Body of pancreas (tissue), 4 donors: ENCODE measurements at places on chromosomes 5 and 9. TPM values are rescaled to one million over a fixed set of nuclear protein-coding genes. Genes with fewer than 3 reads are reported as not detected.

The FOXD4L6 gene
- total RNA-seq: not detected

- H3K4me3 ChIP-seq: no peak overlapping the region
- no peak for DNase-seq
- H3K27me3 ChIP-seq: no peaks in the 10 kb centered on the region
- no peak overlapping the region for H3K27ac ChIP-seq
- no peaks in the 10 kb centered on the region for H3K36me3 ChIP-seq
Measured at GRCh38 chr5:160702311-160702803, 149.7 kb downstream of the ATP10B start.

GRCh38 chr5:64347309-64347708 is 158.5 kb upstream of the RGS7BP start:
- no peaks in the 10 kb centered on the region for H3K27me3 ChIP-seq
- H3K36me3 ChIP-seq: no peaks in the 10 kb centered on the region
- DNase-seq: no peak
- H3K4me3 ChIP-seq: no peak overlapping the region
- H3K4me1 ChIP-seq: no peaks in the 10 kb centered on the region

DNA sequence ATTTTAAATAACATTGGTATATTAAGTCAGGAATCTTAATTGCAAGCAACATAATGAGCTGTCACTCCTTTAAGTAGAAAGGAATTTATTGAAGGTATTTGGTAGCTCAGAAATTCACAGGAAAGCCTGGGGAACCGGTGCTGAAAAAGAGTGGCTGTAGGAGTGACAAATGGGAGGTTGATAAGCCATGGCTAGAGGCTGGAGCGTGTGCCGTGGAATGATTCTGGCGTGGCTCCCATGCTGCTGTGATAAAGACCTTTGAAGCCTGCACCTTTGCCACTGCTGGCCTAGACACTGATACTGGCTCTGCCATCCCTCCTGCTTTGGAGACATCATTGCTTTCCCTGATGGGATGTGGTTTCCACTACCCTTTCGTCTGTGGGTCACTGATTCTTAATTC is 65.7 kb upstream of the ATG10 start:
- no peak overlapping the region for H3K27ac ChIP-seq
- DNase-seq: peak; percentile 54

- H3K4me1 ChIP-seq: no peaks in the 10 kb centered on the region
- H3K27ac ChIP-seq: no peak overlapping the region
- H3K36me3 ChIP-seq: no peaks in the 10 kb centered on the region
- no peak for DNase-seq
- H3K27me3 ChIP-seq: no peaks in the 10 kb centered on the region
- no peak overlapping the region for H3K4me3 ChIP-seq
Measured at GRCh38 chr9:107119735-107120134, 163.3 kb upstream of the RAD23B start.

DNA sequence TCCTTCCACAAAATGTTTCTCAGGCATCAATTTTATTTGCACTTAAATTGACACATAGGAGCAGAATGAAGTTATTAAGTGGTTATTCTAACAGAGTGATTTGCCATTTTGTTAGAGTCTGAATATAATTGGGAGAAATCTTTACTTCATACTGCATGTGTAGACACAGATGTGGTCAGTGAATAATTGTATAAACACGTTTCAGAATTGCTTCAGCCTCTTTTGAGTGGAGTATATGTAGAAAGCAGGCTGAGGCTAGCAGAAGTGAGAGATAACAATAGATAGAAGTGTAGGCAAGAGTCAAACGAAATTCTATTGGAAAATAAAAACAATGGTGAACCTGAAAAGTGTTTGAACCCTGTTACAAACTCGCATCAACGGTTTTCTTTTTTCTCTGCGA is 270.7 kb downstream of the TMEM167A start:
- H3K4me1 ChIP-seq: no peaks in the 10 kb centered on the region
- no peak overlapping the region for H3K4me3 ChIP-seq
- H3K27ac ChIP-seq: no peak overlapping the region
- H3K27me3 ChIP-seq: no peaks in the 10 kb centered on the region

DNA sequence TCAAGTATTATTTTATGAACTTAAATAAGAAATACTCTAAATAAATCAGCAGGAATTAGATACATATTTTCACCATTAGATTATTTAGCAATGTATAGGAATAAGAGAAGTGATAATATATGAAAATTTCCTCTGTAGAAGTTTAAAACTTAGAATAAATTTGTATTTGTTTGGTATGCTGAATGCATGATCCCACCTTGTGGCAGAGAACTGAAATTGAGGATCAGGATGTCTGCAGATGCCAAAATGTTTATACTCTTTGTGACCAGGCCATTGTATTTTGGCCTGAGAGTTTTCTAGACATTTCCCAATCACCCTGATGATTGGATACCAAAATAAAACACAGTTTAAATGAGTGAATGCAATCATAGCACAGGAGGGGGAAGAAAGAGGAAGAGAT is 6.3 kb downstream of the TYRP1 start:
- no peak for DNase-seq
- no peaks in the 10 kb centered on the region for H3K27me3 ChIP-seq
- no peak overlapping the region for H3K4me3 ChIP-seq
- H3K27ac ChIP-seq: no peak overlapping the region

- H3K4me3 ChIP-seq: no peak overlapping the region
- no peaks in the 10 kb centered on the region for H3K27me3 ChIP-seq
- H3K36me3 ChIP-seq: no peaks in the 10 kb centered on the region
- no peak overlapping the region for H3K27ac ChIP-seq
- no peaks in the 10 kb centered on the region for H3K4me1 ChIP-seq
- no peak for DNase-seq
Measured at GRCh38 chr9:31799953-31800609, 584.4 kb upstream of the ACO1 start.

DNA sequence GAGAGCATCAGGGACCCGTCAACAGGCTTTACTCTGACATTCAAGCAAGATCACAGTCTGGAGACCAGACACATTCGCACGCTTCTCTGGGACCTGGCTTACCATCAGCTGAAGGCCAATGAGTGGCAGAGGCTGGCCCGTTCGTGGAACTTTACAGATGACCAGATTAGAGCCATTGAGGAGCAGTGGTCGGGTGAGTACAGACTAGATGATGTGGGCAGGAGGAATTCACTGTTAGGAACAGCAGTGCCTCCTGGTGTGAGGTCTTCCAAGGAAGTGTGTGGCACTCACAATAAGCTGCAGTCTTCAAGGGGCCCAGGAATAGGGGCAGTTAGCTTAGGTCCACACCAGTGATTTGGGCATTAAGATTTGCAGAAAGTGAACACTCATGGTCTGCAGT is 50.4 kb downstream of the POC5 start:
- no peaks in the 10 kb centered on the region for H3K36me3 ChIP-seq
- no peak overlapping the region for H3K4me3 ChIP-seq
- peaks cover 22% of the 10 kb centered on the region for H3K4me1 ChIP-seq
- no peaks in the 10 kb centered on the region for H3K27me3 ChIP-seq

DNA sequence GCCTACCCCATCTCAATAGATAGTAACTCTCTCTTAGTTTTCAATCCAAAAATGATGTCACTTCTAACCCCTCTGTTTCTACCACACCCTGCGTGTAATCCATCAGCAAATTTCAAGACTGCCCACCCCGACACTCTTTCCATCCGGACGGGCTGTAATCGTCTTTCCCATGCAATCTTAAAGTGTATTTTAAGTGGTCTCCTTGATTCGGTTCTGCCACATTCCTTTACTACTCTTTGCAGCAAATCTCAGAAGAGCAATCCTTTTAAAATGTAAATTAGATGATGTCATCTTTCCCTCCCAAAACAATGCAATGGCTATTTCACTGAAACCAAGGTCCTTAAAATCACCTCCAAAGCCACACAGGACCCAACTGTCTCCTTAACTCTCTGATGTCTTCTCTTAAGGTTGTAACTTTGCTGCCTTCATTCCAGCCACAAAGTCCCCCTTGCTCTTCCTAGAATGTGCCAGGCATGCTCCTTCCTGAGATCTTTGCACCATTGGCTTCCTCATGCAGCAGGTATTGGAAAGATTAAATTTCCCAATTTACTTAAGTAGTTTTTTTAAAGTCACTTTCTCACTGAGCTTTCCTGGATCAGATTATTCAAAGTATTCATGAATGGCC is 932.5 kb upstream of the WWC1 start:
- no peak overlapping the region for H3K27ac ChIP-seq
- H3K27me3 ChIP-seq: no peaks in the 10 kb centered on the region
- no peaks in the 10 kb centered on the region for H3K36me3 ChIP-seq
- H3K4me3 ChIP-seq: no peak overlapping the region
- DNase-seq: no peak

DNA sequence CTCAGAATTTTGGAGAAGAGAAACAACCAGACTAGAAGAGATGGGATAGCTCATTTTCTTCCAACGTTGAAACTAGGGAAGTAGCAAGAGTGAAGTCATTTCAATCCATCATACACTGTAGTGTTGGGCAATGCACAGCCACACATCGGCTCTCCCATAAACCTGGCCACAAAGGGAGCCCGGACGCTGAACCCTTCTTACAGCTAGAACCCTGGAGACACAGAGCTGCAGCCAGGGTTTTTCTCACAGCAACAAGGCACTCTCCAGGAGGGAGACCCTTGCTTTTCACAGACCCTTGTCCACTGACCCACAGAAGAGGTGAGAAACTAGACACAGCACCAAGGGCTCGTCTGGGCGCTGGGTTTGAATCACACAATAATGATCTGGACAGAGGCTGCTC is 101.4 kb upstream of the FSTL4 start:
- no peak overlapping the region for H3K4me3 ChIP-seq
- H3K36me3 ChIP-seq: no peaks in the 10 kb centered on the region
- no peak for DNase-seq
- no peaks in the 10 kb centered on the region for H3K27me3 ChIP-seq
- H3K4me1 ChIP-seq: no peaks in the 10 kb centered on the region

The CNTFR gene
- 16.8 TPM for total RNA-seq

The FIBCD1 gene
- 0.78 TPM for total RNA-seq

DNA sequence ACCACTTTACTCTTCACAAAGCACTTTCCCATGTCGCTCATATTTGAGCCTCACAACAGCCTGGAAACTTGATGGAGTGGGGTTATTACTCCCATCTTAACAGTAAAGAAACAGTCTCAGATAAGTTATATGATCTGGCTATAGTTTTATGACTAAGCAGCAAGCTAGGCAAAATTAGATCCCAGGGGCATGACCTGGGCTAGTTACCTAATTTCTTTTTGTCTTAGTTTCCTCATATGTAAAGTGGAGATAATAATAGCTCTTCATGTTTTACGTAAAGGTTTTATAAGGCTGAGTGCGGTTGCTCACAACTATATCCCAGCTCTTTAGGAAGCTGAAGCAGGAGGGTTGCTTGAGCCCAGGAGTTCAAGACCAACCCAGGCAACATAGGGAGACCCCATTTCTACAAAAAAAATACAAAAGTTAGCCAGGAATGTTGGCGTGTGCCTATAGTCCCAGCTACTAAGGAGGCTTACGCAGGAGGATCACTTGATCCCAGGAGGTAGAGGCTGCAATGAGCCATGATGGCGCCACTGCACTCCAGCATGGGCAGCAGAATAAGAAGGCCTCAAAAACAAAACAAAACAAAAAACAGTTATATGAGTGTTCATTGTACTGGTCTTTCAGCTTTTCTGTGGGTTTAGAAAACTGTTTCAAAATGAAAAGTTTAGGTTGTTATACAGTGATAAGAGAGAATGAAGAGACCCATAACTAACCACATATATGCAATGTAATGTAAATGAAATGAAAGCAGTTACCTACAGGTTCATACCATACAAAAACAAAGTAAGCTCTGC is 6.5 kb upstream of the PLIN2 start:
- H3K27ac ChIP-seq: no peak overlapping the region
- no peak for DNase-seq
- H3K4me1 ChIP-seq: peaks cover 3% of the 10 kb centered on the region
- H3K27me3 ChIP-seq: no peaks in the 10 kb centered on the region
- no peak overlapping the region for H3K4me3 ChIP-seq

DNA sequence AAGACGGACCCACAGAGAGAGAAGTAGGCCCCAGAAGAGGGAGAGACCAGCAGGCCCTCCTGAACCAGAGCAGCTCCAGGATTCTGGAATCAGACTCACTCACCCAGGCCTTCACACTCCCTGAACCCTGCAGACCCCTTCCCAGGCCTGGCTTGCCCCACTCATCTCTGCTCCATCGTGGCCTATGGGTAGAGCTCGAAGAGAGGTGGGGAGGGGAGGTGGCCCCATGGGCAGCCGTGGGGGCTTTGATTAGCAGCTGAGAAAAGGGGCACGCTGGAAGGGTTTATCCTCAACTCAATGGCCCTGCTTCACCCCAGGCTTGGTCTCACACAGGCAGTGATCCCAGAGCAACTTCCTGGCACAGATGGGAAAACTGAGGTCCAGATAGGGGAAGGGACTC is 613 bp downstream of the MYMK start:
- H3K4me1 ChIP-seq: peaks cover 53% of the 10 kb centered on the region
- no peak overlapping the region for H3K4me3 ChIP-seq
- no peaks in the 10 kb centered on the region for H3K27me3 ChIP-seq
- no peaks in the 10 kb centered on the region for H3K36me3 ChIP-seq
- H3K27ac ChIP-seq: no peak overlapping the region

The NOXA1 gene
- total RNA-seq: 7.3 TPM
